Epithelial cell of proximal tubule (primary cell): ENCODE measurements at places on chromosomes 4 and X.

GRCh38 chr4:148443512-148444295 lies 1.5 kb upstream of the NR3C2 start:
- no peak for DNase-seq

- DNase-seq = no peak
Observed at GRCh38 chrX:106159861-106160282, 8.2 kb upstream of the PWWP3B start.

- DNase-seq = no peak
Observed at GRCh38 chr4:171565130-171565788, 247.9 kb upstream of the GALNTL6 start.

DNA sequence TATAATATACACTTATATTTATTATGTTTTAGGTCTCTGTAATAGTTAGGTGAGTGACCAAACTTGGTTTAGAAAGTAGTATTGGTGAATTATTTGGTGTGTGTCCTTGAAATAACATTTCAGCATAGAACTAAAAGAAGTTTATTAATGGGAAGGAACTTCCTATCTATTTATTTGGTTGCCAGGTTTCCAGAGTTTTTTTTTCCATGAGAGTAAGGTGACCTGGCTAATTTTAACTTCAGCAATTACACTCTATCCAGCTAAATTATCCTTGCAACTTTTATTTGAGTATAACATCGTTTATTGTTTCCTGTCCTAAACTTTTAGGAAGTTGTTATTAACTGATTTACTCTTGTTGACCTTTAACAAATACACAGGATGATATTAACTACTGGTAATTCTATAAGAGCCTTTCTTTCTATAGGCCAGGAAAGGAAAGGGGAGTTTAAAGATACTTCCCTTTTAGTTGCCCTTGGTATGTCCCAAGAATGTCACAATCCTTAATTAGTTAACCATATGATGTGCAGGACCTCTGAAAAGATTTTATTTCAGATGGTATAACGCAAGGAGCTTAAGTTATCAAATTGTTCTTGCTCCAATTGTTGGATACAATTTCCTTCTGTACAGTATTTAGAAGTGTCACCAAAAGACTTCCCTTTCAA lies 18.9 kb downstream of the PRDM8 start:
- no peak for DNase-seq

GRCh38 chr4:144666539-144667175 lies 20.7 kb downstream of the HHIP start:
- peak; percentile 23 for DNase-seq

GRCh38 chr4:38565271-38566199 lies 98.5 kb upstream of the KLF3 start:
- DNase-seq = no peak

DNA sequence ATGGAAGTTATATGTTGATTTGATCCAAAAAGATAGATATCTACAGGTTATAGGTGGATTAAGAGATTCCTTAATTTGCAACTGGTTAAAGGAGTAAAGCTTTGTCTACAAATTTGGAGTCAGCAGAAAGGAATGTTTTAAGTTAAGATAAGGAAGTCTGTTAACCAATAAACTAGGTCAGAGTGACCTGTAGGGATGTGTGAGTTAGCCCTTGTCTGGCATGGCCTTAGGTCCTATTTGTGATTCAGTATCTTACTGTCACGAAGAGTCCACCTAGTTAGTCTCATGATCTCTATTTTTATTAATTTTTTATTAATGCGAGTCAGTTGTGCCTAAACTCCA lies 230.8 kb downstream of the INPP4B start:
- DNase-seq = no peak

DNA sequence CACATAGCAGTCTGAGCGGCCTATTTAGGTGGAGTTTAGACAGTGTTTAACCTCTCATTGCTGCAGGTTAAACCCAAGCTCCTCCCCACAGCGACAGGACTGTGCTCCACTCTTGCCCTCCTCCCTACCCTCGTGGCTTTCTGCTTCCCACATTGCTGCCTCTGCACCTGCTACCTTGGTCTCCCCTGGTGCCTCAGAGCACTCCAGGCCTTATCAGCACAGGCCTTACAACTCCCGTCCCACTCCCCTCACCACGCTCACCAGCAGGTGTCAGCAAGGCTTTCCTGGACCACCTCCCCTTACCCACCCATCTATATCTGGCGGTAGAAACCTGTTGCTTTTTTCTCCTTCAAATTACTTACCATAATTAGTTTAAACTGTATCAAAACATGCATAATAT lies 18.6 kb downstream of the HELT start:
- DNase-seq = no peak

GRCh38 chr4:130233377-130234047 lies 1137.6 kb downstream of the C4orf33 start:
- no peak for DNase-seq

DNA sequence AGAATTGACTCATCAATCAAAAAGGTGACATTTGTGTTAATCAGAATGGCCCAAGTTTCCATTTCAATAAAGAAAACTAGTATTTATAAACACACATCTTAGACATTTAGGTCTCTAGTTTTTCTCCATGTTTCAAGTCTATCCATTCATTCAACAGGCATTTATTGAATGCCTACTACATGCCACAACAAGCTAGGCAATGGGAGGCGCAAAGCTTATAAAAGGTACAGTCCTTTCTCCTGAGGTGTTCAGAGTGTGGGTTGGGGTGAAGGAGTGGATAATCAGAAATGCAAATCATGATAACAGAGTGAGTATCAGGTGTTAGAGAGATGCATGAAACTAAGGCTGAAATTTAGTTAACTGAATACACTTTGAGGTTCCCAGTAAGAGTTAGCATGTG lies 78.0 kb downstream of the HCCS start:
- no peak for DNase-seq

DNA sequence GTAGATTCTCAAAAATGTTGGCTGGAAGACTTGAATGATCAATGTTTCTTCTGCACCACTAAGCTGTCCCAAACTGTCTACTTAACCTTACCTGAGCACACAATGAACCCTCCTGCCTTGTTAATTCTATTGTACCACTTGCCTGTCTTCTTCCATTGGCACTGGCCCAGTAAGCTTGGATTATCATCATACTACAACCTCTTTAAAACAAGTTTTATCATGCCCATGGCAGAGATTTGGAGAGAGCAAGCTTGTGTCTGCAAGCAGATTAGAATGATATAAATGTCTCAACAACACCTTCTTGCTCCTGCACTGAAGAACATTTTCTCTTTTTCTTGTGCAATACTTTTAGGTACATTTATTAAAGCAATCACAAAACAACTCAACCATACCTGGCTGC lies 74.0 kb upstream of the VMA21 start:
- DNase-seq = no peak

- DNase-seq = no peak
Observed at GRCh38 chr4:140134746-140135425, 19.1 kb downstream of the MAML3 start.

- no peak for DNase-seq
Observed at GRCh38 chr4:85784348-85784747, 309.4 kb downstream of the ARHGAP24 start.

- no peak for DNase-seq
Observed at GRCh38 chrX:41377624-41378023, 43.7 kb downstream of the DDX3X start.

DNA sequence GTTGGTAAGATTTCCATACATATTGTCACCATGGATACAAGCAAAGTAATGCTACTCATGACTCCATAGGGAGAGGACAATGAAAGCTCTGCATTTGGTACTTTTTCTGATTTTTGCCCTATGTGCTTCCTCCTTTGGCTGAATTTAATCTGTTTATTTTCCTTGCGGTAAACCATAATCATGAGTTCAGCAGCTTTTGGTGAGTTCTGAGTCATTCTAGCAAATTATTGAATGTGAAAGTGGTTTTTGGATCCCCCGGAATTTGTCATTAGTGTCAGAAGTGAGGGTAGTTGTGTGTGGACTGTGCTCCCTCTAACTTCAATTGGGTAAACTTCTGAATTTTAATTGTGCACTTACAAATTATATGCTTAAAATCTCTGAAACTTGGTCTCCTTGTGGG lies 170.3 kb downstream of the MOSPD2 start:
- DNase-seq = no peak
